ENCODE measurements at places on chromosomes 12 and 14.
A peak's percentile ranks its signal among the peaks of the same experiment; 100 is the strongest.

GRCh38 chr12:95836630-95837239 lies 22.0 kb upstream of the SNRPF start:
- no peak for DNase-seq

- no peak for DNase-seq
Observed at GRCh38 chr12:54262403-54262925, 17.5 kb downstream of the CBX5 start.

DNA sequence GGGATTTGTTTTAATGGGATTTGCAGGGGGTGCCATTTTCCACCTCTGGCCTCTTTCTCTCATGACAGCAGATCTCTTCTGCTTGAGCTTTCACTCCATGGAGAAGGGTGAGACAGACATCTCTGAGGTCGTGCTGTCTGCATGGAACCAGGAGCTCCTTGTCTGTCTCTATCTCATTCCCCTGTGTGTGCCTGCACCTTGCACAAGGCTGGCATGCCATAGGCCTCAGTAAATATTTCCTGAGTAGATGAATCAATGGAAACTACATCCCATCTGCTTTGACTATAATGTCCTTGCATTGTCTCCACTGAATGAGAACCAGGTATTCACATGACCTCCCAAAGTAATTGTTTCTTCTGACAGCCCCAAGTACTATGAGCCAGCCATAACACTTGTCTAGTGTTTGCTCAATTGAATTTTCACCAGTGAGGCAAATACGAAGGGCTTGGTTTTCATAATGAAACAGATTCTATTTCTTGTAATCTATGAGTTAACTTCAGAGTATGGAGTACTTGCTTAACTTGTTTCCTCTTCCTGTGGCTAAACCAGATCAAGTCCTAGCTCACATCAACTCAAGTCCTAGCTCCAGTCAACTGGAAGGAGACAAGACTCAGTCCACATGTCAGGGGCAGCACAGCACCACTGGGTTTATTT lies 32.3 kb downstream of the KCNK13 start:
- DNase-seq, result no peak

DNA sequence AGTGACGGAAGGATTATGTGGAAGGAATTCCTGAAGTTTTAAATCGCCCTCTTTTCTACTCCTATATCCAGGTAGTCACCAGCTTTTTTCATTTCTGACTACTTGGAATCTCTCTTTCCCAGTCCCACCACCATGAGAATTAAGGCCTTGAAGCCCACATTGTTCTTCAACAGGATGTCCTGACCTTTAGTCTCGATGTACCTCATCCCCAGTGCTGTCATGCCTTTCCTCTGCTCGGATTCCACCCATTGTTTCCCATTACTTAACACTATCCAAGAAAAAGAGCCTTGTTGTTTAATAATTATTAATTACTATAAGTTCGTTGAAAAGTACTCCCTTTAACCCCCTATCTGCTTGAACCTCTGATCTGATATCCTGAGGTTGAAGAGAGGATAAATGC lies 44.0 kb upstream of the NAV3 start:
- no peak for DNase-seq

DNA sequence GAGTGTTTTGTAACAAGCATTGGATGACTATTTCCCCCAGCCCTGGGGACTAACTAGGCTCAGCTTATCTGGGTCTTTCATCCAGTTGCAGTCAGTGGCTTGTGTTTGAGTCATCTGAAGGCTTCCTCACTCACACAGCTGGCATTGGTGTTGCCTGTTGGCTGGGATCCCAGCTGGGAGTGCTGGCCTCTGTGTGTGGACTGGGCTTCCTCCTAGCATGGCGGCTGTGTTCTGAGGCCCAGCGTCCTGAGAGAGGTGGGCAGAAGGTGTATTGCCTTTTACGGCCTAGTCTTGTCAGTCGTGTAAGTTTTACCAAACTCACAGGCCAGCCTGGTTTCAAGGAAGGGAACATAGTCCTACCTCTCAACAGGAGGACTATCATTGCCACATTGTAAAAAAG lies 28.3 kb upstream of the PPP2R5C start:
- DNase-seq, result no peak

DNA sequence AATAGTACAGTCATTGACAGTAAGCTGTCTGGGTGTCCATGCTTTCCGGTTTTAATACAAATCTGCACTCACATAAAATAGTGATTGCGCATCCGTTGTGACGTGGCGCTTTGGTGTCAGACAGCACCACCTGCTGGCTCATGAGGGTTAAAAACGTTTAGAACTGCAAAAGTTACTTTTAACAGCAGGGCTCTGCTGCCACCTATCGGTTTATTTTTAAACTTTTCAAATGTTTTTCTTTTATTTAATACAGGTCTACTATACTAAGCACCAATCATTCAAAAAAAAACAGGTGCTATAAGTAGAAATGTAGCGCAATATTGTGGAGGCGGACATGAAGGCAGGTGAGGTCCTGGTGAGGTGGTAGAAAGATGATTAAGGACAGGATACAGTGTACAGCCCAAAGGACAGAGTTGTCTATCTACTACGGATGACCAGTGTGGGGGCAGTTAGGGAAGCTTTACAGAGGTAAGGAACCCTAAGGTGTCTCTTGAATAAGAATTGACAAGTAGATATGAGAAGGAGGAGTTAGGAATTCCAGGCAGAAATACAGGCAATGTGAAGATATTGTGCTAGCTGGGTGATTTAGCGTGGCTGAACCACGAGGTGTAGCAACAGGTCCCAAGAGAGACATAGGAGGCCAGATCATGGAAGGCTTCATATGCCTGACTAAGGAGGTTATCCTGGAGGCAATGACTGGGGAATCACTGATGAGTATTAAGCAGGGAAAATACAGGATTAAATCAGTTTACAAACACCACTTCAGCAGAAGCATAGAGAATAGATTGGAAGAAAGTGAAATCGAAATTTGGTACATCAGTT lies 91.5 kb upstream of the PRB2 start:
- DNase-seq, result peak; percentile 83

GRCh38 chr12:5548152-5548943 lies 116.4 kb downstream of the NTF3 start:
- DNase-seq, result no peak

DNA sequence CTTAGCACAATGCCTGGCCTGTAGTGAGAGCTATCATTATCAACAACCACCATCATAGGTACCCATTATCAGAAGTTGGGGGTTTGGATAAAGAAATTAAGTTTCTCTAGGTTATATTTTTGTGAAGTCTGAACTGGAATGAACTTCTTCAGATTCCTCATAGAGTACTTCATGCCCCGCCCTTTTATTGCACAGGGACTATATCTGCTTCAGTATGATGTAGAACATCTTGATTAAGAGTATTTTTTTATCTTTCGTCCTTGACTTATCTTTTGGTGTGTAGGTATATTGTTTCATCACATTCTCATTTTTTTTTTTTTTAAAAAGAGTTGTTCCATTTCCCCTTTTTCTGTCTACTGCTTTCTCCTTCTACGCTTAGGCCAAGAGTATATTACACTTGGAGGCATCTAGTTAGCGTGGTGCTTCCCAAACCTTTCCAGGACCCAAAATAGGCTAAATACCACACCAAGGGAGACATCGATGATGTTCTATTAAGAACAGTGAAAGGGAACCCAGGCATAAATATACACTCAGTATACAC lies 467.5 kb downstream of the ZFP36L1 start:
- DNase-seq, result no peak

DNA sequence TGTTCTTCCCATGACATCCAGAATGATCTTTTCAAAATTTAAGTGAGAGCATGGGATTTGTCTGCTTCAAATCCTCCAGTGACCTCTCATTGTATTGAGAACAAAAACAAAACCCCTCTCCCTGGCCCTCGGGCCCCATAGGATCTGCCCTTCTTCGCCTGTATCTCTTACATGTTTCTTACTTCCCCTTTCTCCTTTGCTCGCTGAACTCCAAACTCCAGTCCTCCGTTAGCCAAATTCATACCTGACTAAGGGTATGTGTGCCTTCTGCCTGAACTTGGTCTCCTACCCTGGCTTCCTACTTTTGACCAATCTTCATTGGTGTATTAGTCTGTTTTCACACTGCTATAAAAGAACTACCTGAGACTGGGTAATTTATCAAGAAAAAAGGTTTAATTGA lies 13.2 kb upstream of the TSPAN11 start:
- DNase-seq, result no peak

GRCh38 chr14:55891692-55892091 lies 226.5 kb upstream of the PELI2 start:
- no peak for DNase-seq

- peak; percentile 41 for DNase-seq
Observed at GRCh38 chr14:102736956-102737355, 40.3 kb upstream of the TRAF3 start.

GRCh38 chr14:70237710-70238109 lies 49.0 kb upstream of the SLC8A3 start:
- DNase-seq, result no peak

GRCh38 chr12:16962889-16963288 lies 356.9 kb upstream of the LMO3 start:
- DNase-seq, result no peak

GRCh38 chr12:132545164-132545953 lies 55.4 kb downstream of the FBRSL1 start:
- no peak for DNase-seq

DNA sequence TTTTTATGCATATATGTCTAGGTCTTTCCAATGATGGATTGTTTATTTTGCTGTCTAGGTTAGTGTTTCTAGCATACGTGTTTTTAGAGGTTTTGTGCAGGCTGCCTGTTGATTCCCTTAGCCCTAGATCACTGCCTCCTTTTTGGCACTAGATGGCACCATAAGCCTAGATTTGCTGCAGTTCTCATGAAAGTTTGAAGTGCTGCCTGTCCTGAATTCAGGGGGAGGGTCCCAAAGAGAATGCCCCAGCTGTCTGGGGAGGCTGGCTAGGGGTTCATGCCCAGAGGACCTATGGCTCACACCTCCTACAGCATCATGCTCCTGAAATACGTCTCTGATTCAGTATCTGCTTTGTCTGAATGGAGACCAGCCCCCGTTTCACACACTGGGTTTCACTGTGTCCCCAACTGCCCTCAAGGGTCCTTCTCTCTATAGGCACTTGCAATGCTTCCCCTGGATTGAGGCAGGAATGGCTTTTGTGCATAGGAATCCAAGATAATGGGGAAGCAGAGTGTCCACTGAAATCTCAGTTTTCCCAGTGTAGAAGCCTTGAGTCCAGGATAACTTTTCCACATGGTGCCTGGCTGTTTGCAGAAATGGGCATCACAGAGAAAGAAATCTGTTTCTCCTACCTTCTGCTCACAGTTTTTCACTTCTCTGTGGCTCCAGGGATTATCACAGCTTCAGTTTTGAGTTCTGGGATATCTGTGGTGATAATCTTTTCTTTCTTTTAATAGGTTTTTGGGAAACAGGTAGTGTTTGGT lies 14.2 kb upstream of the TXNRD1 start:
- no peak for DNase-seq

- no peak for DNase-seq
Observed at GRCh38 chr14:94004015-94004414, 6.9 kb downstream of the CCDC197 start.

DNA sequence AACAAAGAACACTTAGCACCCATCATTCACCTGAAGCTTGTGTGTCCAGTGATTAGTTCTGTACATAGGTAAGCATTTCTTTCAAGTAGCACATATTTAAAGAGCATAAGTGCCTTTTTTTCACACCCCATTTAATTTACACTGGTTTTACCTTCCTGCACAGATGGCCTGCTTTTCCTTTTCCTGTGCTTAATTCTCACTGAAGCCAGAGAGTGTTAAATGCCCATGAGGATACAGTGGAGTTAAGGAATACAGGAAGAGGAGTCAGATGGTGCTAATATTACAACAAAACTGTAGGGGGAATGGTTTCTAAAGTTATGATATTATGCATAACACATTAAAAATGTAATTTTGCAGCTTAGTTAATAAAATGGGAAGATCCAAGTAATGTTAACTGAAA lies 31.0 kb upstream of the SLC38A1 start:
- no peak for DNase-seq

DNA sequence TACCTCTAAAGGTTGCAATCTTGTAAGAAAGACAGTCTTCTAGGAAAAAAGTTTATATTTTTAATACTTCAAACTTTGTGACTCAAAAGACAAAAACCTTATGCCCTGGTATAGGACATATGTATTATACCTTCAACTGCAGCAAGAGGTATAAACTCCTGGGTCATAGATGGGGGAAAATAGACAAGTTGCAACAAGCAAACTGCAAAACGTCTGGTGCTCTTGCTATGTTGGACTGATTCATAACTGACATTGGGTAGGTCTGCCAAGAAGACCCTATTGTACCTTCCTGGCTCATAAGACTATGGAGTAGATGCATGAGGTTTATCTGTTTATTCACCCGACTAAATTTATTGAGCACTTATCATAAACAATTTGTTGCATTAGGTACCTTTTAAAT lies 40.9 kb downstream of the BEST3 start:
- DNase-seq, result no peak

DNA sequence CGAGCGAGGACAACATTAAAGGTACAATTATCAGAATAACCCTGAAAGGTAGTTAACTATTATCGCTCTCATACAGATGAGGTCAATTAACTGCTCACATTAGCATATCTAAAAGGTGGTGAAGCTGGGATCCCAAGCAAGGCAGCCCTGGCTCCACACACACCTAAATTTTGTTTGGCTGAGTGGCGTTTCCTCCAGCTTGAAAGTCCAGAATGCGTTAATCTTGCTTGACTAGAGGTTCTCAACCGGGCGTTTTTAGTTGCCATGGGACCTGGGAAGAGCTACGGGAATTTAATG lies 531 bp downstream of the DLGAP5 start:
- no peak for DNase-seq

DNA sequence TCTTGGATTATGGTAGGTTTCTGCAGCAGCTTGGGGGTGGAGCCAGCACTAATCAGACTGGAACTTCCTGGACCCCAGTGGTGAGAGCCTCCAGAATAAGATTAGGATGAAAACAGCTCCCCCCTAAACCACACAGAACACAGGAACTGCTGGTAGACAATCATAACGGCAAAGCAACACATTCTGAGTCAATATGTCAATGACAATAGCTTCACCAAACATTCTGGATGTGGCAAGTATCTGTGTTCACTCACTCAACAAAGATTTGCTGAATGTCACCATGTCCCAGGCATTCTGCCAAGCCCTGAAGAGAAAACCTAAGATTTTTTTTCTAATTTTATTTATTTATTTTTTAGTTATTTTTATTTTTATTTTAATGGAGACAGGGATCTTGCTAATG lies 65.2 kb downstream of the LRRC74A start:
- DNase-seq, result no peak

GRCh38 chr12:127811988-127812387 lies 455.0 kb upstream of the TMEM132C start:
- no peak for DNase-seq

DNA sequence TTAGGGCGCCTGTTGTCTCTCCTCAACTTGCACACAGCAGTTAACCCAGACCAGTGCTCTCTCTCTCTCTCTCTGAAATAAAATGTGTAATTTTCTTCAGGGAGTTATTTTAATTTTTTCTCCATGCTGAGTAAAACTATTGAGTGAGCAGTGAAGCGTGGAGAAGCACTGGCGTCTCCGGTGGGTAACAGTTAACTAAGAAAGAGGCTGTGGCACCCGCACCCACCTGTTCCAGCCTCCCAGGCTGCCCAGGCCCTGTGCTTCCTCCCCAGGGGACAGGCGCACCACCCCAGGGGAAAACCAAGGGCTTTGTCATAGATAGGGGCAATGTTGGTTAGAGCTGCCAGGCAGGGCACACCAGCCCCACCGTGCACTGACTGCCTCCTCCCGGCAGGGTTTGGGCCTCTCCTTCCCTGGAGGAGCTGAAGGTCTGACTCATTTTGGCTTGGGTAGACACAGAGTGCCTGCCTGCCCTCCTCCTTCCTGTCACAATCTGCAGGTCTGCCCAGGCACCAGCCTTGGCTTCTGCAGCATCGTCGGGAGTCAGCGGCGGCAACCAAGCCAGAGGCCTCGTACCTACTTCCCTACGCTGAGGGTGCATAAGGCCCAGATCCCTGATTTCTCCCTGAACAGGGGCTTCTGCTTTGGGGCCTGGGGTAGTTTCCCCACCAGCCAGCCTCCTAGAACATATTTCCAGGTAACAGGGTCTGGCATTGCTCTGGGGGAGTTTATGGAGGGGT lies 3.9 kb downstream of the HOXC5 start:
- DNase-seq, result peak; percentile 62
